Colonic mucosa (tissue), 4 donors: ENCODE measurements at places on chromosomes 1 and 21.

DNA sequence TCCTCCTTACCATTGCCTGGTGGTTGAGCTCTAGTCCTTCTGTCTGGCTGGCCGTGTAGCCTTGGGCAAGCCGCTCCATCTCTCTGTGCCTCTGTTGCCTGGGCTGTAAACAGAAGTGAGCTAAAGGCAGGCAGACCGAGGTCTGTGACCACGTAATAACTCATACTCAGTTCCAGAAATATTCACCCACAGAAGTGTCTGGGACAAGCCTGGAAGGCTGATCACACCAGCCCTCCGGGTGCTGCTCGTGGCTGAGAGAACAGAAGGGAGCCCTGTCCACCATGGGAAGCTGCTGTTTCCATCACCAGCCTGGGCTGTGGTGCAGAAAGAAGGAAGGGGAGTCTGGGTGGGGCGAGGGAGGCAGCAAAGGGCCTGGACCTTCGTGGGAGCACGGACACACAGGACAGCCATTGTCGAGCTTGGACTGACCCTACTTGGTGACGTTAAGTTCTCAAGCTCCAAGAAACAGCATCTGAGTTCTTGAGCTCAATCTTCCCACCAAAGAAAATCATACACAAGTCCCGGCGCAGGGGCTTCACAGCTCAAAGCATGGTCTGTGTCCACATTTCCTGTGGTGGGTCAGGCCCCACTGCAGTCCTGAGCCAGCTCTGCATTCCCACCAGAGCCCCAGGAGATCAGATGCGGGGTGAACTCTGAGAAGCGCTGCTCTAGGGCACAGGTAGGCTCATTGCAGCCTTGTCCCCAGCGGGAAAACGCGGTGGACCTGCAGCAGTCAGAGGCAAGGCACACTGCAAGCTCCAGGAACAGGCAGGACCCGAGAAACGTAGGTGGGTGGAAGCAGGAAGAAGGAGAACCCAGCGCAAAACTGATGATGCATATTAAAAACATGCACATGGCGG, 61.8 kb downstream of the RUNX3 start:
- DNase-seq, result peak; percentile 15
- no peaks in the 10 kb centered on the region for H3K4me1 ChIP-seq
- no peak overlapping the region for H3K27ac ChIP-seq
- no peaks in the 10 kb centered on the region for H3K36me3 ChIP-seq

DNA sequence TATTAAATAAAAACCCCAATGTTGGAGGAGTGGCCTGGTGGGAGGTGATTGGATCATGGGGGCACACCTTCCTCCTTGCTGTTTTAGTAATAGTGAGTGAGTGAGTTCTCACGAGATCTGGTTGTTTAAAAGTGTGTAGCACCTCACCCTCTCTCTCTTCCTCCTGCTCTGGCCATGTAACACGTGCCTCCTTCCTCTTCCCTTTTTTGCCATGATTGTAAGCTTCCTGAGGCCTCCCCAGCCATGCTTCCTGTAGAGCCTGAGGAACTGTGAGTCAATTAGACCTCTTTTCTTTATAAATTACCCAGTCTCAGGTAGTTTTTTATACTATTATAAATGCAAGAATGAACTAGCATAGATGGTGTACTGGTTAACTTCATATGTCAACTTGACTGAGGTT, 68.0 kb downstream of the CCDC30 start:
- H3K27me3 ChIP-seq, result no peaks in the 10 kb centered on the region
- no peaks in the 10 kb centered on the region for H3K4me1 ChIP-seq
- no peaks in the 10 kb centered on the region for H3K36me3 ChIP-seq
- H3K27ac ChIP-seq, result no peak overlapping the region
- H3K4me3 ChIP-seq, result no peak overlapping the region

GRCh38 chr1:108048301-108049177, 83.6 kb upstream of the VAV3 start:
- H3K27me3 ChIP-seq, result no peaks in the 10 kb centered on the region
- H3K4me3 ChIP-seq, result no peak overlapping the region
- no peak overlapping the region for H3K27ac ChIP-seq
- H3K4me1 ChIP-seq, result no peaks in the 10 kb centered on the region
- H3K36me3 ChIP-seq, result no peaks in the 10 kb centered on the region

GRCh38 chr1:150887018-150887417, at the start of gene CTXND2:
TSS of gene CTXND2 (plus strand) at chr1:150887136. CDS start at chr1:150912315, 25,179 bp downstream.
- no peak within 1 kb of the TSS for H3K27ac ChIP-seq
- H3K36me3 ChIP-seq, result no peaks in the 10 kb centered on the region
- H3K4me1 ChIP-seq, result no peaks in the 10 kb centered on the region
- no peak within 1 kb of the TSS for H3K4me3 ChIP-seq
- no peaks in the 10 kb centered on the region for H3K27me3 ChIP-seq

DNA sequence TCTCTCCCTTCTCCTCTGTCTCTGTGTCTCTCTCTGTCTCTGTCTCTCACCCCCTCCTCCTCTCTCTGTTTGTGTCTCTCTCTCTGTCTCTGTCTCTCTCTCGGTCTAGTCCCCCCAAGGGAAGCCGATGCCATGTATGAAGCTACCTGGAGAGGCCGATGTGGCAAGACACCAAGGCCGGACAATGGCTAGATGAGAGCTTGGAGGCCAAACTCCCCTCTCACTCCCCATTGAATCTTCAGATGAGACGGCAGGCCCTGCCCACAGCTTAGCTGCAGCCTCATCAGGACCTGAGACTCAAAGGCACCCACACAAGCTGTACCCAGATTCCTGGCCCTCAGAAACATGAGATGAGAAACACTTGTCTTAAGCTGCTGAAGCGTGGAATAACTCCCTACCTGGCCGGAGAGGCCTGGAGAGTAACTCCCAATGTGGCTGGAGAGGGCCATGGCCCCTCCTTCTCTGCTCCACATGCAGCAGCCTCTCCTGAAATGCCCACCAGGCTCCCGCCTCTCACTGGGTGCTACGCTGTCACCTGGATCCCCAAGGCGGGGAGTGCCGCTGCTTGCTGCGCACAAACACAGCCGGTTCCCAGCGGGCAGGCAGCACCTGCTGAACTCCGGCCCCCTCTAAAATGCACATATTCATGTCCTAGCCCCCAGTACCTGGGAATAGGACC, 7.8 kb upstream of the ACTRT2 start:
- peaks cover 3% of the 10 kb centered on the region for H3K27me3 ChIP-seq
- no peak overlapping the region for H3K4me3 ChIP-seq
- H3K36me3 ChIP-seq, result no peaks in the 10 kb centered on the region
- H3K4me1 ChIP-seq, result no peaks in the 10 kb centered on the region

DNA sequence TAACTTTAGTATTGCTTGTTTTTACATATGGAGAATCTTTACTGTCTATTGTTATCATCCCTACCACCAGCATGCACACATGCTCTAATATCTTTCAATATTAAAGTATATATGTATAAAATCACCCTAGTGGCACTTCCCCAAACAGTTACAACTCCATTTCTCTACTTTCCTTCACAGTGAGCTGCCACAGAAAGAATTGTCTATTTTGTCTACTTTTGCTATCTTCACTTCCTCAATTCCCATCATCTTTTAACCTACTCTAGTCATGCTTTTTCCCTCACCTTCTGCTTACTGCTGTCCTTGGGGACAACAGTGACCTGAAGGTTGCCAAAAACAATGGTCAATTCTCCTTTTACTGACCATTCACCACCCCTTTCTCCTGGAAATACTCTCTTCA, 59.2 kb downstream of the VCAM1 start:
- no peaks in the 10 kb centered on the region for H3K36me3 ChIP-seq
- DNase-seq, result no peak
- no peaks in the 10 kb centered on the region for H3K27me3 ChIP-seq
- no peak overlapping the region for H3K4me3 ChIP-seq
- H3K4me1 ChIP-seq, result no peaks in the 10 kb centered on the region
- H3K27ac ChIP-seq, result no peak overlapping the region

DNA sequence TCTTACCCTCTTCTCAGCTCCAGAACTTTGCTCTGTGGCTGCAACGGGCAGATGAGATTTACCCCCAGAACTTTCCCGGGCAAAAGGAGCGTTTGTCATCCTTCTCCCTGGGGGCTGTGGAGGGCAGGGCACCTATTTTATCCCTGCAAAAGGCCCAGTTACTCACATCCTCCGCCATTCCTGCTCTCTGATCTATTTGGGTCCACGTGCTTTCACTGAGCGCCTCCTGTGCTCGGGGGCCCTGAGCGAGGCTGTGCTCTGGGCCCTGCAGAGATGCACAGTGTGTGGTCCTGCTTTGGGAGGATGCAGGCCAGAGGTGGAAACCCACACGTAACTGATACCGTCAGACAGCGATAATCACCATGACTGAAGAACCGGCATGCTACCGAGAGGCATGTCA, 2.4 kb upstream of the CSMD2 start:
- H3K4me3 ChIP-seq, result no peak overlapping the region
- DNase-seq, result no peak
- H3K27me3 ChIP-seq, result peaks cover 37% of the 10 kb centered on the region
- no peaks in the 10 kb centered on the region for H3K4me1 ChIP-seq
- no peaks in the 10 kb centered on the region for H3K36me3 ChIP-seq

DNA sequence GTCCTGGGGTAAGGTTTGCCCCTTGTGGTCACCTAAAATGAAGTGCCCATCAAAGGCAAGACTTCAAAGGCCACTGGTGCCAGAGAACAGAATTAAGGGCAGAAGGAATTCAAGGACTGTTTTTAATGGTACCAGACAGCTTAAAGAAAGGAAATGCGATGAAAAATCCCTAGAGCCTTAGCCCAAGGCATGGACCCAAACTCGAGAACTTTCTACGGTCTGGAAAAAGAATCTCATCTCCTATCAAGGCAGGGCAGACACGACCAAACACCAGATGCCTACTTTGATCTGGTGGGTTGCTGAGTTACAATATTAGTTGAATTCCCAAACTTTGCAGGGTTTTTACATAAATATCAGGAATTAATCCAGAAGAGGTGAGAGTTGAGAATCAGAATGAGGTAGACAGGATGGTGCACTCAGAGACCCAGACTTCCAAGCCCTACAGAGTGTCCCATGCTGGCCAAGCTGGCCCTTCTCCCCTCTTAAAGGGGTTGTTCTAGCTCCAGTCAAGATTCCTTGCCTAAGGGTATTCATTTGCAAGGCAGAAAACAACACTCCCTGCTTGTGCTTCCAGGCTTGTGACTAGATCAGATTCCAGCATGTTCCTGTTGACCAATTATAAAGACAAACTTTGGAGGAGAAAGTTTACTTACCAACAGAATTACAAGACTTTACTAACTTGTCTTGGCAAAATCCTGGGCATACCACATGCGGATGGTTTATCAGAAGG, 48.0 kb downstream of the EDN2 start:
- DNase-seq, result no peak
- H3K4me1 ChIP-seq, result peaks cover 6% of the 10 kb centered on the region

DNA sequence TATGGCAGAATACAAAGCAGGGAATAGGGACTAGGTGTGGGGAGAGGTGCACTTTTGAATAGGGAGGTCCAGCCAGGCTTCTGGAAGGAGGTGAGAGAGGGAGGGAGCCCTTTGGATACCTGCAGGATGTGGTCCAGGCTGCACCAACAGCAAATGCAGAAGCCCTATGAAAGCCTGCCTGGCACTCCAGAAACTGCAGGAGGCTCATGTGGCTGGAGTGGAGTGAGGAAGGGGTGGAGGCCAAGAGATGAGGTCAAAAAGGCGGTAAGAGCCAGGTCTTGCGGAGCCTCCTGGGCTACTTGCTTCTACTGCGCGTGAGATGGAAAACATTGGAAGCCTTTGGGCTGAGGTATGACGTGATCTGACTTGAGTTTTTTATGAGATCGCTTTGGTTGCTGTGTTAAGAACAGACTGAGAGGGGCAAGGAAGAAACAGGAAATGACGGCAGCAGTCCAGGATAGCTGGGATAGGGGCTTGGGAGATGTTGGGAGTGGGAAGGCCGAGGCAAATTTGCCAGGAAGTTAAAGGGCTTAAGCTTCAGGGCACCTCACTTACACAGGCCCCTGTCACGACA, 4.4 kb upstream of the BATF3 start:
- peaks cover 32% of the 10 kb centered on the region for H3K27me3 ChIP-seq
- no peaks in the 10 kb centered on the region for H3K36me3 ChIP-seq
- H3K4me1 ChIP-seq, result peaks cover 8% of the 10 kb centered on the region
- no peak overlapping the region for H3K27ac ChIP-seq
- DNase-seq, result no peak
- no peak overlapping the region for H3K4me3 ChIP-seq
